ENCODE measurements at places on chromosomes 11 and 22.

GRCh38 chr22:49789289-49790141, 38.2 kb downstream of the BRD1 start:
- no peak for DNase-seq

- DNase-seq, result no peak
Observed at GRCh38 chr11:60159868-60160267, 23.0 kb downstream of the MS4A6A start.

- no peak for DNase-seq
Observed at GRCh38 chr11:77879218-77879617, 58.3 kb downstream of the AAMDC start.

- no peak for DNase-seq
Observed at GRCh38 chr11:132200353-132200936, 830.0 kb downstream of the NTM start.

DNA sequence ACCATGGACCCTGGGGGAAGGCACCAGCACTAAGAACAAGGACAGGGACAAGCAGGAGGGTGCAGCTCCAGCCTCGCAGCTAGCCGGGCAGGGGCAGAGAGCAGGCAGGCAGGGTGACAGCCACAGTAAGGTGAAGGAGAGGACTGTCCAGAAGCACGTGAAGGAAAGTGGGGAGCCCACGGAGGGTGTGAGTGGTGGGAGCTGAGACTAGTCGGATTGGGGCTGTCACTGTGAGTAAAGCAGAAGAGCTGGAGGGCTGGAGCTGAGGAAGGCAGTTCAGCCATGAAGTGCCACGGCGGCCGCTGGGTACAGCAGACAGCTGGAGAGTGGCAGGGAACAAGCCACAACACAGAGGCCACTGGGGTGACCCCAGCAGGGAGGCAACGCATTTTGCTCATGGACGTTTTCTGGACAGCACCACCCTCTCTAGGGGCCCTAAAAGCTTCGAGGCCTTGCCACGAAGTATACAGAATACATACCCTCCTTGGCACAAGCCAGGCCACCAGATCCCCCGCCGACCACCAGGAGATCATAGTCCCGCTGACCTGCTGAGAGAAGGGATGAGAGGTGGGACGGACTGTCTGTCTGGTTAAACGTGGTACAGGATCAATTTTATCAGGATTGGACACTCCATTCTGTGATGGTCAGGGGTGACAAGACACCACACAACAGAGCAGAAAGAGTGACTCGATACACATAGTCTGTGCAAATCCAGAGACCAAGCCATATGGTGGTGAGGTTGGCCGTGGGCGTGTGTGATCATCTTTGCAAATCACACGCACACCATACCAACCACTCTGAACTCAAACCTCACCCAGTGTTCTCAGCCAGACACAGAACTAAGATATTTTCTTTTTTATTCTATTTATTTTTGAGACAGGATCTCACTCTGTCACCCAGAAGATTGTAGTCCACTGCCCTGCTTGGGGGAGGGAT, 10.8 kb upstream of the COMT start:
- DNase-seq, result no peak

DNA sequence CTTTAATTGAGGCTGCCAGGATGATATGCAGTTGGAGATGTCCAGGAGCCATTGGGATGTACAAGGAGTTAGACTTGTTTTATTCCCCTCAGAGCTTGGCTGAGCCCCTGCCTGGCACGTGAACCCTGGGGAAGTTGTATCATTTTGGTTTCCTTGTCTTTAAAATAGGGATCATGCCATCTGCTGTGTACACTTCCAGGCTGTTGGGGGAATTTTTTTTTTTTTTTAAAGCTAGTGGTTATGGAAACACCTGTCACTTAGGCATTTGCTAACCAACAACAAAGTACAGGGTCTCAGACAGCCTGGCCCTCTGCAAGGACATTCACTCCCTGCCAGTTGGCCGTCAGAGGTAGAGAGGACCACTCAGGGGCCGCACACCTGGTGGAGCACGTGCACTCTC, 8.5 kb upstream of the RAB1B start:
- no peak for DNase-seq

GRCh38 chr22:26922806-26923205, 265.4 kb downstream of the MIAT start:
- no peak for DNase-seq

DNA sequence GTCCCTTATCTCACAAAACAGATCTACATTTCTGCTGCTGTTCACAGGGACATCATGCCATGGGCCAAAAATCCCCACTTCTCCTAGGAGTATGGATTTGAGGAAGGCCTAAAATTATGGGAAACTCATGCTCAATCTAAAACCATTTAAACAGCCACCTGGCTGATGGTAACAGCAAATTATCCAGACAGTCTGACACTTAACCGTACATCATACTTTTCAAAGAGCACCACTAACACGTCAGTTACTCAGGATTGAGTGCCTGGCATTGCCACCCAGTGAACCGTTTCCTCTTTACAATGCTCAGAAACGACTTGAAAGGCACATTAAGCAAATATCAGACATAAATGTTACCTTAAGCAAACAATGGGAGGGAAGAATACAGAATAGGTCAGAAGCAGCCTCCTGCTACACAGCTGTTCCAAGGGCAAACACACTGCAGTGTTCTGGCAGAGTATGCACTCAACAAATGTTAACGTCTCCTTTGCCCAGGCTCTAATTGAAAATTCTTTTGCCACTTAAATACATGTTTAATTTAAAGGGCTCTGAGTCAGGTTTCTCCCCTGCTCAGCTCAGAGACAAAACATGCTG, 18.8 kb upstream of the SLC36A4 start:
- no peak for DNase-seq

- DNase-seq, result peak; percentile 61
Observed at GRCh38 chr11:62602141-62603071, 741 bp upstream of the MTA2 start.

- no peak for DNase-seq
Observed at GRCh38 chr11:9176136-9176535, 84.7 kb upstream of the SCUBE2 start.

DNA sequence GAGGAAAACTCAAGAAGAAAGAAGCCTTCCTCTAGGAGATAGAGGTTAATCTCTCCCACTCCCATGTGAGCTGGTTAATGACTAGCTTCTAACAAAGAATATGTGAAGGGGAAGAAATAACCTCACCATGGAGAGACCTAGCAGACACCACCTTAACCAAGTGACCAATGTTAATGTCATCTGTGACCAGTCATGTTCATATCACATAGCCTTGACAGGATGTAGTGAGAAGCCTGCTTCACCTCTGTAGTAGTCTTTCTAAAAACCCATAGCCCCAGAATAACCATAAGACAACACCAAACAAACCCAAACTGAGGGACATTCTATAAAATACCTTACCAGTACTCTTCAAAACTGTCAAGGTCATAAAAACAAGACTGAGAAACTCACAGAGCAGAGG, 21.5 kb upstream of the POU2AF1 start:
- DNase-seq, result no peak

GRCh38 chr11:102172127-102172848, 62.0 kb downstream of the YAP1 start:
- DNase-seq, result no peak

- DNase-seq, result no peak
Observed at GRCh38 chr11:69125861-69126260, 29.9 kb upstream of the SMIM38 start.

- DNase-seq, result no peak
Observed at GRCh38 chr11:12768726-12769673, 94.8 kb downstream of the TEAD1 start.

GRCh38 chr11:1157645-1158591, at the start of gene MUC5AC:
TSS of gene MUC5AC (plus strand) at chr11:1157953. CDS start at chr11:1158000, 47 bp downstream.
- DNase-seq, result no peak

DNA sequence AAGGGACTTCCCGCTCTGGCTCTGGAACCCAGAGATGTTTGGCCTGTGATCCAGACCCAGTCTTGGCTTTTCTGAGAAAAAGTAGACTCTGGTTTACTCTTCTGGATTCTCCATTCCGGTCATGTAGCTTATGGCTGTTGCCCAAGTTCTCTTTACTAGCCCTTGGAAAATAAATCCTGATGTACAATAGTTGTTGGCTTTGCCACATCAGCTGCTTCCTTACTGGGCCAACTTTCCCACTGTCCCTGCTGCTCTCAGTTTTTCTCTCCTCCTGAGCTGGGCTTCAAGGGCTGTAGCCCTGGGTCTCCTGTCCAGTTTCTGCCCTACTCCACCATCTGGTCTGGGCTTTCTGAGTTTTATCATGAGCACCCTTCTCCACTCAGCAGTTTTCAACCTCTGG, 12.5 kb downstream of the PATZ1 start:
- no peak for DNase-seq

GRCh38 chr11:130456286-130456685, 7.8 kb downstream of the ADAMTS15 start:
- no peak for DNase-seq

GRCh38 chr11:133981156-133981555, 24.4 kb upstream of the IGSF9B start:
- DNase-seq, result no peak

GRCh38 chr11:112355726-112356125, 95.1 kb upstream of the PLET1 start:
- DNase-seq, result peak; percentile 28

- no peak for DNase-seq
Observed at GRCh38 chr22:45534339-45535192, 31.9 kb downstream of the FBLN1 start.

DNA sequence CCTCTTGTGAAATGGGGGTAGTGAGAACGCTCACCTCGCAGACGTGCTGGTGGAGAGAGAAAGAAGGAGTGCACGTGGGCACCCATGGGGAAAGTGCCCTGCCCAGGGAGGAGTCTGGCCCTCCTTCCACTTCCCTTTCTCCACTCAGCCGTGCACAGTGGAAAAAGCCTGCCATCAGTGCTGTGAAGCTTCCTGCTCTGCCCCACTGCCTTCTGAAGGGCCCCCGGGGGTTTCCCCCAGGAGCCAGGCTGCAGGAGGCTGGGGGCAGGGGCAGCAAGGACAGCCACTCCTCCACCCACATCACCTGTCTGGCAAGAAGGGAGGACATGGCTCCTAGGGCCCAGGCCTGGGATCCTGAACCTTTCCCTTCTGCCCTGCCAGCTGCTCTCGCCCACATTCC, 7.6 kb downstream of the TP53I11 start:
- DNase-seq, result no peak

DNA sequence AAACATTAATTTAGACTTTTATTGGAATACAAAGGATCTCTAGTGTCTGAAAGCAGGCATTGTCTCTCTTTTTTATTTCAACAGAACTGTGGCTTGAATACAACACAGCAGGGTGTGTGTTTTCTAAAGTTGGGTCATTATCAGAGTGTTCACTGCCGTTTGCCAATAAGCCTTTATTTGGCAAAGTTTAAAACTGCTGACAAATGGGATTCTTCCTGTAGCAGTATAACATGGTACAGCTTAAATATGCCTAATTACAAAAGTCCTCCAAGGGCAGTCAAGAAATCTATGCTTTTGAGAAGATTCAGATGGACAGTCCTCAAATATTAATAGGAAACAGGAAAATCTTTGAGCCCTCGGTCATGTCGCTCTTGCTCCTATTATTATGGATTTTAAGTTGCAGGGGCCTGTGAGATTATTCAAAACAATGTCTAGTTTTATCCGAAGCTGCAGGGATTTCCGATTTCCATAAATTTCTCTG, 199.9 kb downstream of the MAML2 start:
- DNase-seq, result no peak

DNA sequence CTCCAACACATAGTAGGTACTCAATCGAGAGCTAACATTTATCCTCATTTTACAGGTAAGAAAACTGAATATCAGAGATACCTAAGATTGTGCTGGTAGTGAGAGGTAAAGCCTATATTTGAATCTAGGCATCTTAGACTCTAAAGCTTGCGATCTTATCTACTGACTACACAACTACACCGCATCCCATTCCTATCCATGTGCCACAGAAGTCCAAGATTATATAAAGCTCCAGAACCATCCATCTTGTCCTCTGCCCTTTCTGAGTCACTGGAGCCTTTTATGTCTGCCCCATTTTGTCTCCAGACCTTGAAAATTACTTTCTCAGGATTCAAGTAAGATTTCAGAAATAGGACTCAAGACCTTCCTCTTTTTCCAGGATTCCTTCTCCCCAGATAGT, 84.4 kb downstream of the OR5AK2 start:
- DNase-seq, result no peak

GRCh38 chr11:8263109-8263768, 439 bp downstream of the LMO1 start:
- DNase-seq, result no peak

- DNase-seq, result peak; percentile 18
Observed at GRCh38 chr11:12893787-12894672, 115.1 kb upstream of the RASSF10 start.
